ENCODE measurements at places on chromosomes 12 and 14.

DNA sequence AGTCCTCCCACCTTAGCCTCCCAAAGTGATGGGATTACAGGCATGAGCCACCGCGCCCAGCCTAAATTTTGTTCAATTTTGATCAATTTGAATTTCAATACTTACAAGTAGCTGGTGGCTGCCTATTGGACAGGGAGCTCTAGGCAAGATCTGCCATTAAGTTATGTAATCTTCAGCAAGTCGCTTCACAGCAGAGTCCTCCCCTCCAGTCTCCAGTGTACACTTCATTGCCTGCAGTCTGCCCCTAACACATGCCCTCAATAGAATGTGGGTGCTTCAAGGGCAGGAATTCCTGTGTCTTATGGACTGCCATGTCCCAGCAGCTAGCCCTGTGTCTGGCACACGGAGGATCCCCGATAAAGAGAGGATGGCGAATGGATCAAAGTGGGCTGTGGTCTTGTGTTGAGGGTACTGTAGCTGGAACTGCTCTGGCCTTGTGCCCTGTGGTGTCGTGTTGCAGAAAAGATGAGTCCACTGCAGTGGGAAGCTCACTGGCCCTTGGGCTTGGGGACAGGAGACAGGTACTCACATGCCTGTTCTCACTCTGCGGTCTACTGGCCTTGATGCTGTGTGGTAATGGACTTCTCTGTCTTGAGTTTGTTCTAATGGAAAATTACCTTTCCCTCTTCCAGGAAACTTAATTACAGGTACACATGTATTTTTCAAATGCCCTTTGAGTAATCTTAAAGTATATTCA is 67.6 kb downstream of the TECPR2 start:
- DNase-seq, result no peak

DNA sequence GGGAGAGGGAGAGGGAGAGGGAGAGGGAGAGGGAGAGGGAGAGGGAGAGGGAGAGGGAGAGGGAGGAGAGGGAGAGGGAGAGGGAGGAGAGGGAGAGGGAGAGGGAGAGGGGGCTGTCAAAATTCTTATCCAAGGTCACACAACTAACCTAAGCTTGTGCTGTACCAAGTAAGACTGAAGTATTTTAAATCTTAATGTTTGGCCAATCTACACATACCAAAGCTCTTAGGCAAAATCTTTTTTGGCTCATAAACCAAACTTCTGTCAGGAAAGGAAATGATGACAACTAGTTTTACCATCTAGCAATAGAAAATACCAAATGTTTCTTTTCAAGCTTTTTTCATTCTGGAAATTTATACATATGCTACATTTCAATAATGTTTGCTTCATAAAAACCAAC is 33.8 kb downstream of the CCDC38 start:
- no peak for DNase-seq

GRCh38 chr14:94679106-94679810 is 67.1 kb downstream of the SERPINA3 start:
- DNase-seq, result no peak

DNA sequence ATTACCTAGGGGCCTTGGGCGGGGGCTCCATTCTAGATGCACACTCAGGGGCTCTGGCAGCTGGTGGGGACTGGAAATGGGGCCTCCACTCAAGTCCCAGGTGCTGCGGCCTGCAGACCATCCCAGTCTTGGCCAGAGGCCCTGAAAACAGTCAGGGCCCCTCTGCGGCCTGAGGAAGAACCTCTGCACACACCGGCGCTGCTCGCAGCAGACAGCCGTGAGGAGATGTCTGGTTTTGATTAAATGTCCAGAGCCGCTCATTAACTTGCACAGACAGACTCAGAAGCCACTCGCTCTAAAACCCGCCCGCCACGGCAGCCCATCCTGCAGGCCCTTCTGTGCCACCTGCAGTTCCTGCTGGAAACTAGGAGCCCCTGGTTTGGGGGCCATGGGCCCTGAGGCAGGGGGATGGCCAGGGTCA is 36.4 kb upstream of the NCOR2 start:
- no peak for DNase-seq

- DNase-seq, result no peak
Measured at GRCh38 chr14:91732859-91733477, 1.1 kb upstream of the CATSPERB start.

GRCh38 chr12:104376650-104377513 is 73.3 kb downstream of the EID3 start:
- no peak for DNase-seq

All from NCI-H1436 treated with DMSO at 0.1 percent for 48 hours (cell line).